ENCODE measurements at places on chromosomes 3 and 15.
A peak's percentile ranks its signal among the peaks of the same experiment; 100 is the strongest.

DNA sequence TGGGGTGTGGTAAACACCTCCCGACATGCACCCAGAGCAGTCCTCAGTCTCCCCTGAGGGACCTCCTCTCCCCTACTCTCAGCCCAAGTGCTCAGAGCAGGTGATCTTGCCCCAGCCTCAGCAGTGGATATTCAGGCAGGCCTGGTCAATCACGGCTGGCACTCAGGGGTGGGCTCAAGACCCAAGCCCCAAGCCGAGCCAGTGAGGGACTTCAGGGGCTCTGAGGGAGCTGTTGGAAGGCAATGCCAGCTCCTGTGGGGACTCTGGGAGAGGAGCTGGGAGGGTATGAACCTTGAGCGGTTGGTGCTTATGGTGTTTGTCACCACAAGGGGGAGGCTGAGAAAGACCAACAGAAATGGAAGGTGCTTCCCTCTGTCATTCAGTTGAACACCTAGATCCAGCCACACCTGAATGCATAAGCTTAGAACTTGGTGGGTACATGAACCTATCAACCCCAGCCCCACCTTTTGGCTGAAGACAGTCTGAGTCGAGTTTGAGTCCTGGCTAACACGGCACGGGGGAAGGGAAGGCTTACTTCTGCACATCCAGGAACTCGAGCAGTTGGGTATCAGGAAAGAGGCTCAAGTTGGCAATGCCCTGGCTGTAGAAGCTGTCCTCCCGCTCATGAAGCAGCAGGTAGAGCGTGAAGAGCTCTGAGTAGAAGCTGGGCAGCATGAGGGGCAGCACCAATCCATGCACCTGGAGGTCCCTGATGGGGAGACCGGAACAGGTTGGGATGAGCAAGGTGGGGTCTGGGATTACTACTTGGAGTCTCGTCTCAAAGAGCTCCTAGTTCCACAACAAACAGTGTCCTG, 19.2 kb downstream of the ALS2CL start:
- DNase-seq, result no peak

- DNase-seq, result no peak
Measured at GRCh38 chr3:97763586-97764406, 762 bp upstream of the ARL6 start.

DNA sequence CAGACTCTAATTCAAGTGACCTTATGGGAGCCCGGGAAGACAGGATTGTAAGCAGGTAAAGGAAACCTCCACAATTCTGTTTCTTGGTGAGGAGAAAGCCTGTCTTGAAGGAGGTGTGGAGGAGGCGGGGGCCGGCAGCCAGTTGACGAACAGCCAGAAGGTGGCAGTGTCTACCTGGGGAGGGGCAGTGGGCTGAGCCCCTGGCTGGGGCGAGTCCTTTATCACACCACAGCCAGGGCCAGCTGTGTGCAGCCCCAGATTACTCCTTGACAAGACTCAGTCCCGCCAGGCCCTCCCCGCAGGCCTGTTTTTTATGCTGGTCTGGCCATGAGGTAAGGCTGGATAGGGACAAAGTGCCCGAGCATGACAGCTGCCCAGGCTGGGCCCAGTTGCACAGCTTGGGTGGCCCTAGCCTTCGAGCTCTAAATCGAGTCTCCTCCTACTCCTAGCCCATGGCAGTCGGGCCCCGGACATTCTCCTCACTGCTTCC, 40.9 kb upstream of the IDH2 start:
- DNase-seq, result peak; percentile 63

GRCh38 chr3:37620071-37620635, 241.5 kb upstream of the CTDSPL start:
- no peak for DNase-seq

DNA sequence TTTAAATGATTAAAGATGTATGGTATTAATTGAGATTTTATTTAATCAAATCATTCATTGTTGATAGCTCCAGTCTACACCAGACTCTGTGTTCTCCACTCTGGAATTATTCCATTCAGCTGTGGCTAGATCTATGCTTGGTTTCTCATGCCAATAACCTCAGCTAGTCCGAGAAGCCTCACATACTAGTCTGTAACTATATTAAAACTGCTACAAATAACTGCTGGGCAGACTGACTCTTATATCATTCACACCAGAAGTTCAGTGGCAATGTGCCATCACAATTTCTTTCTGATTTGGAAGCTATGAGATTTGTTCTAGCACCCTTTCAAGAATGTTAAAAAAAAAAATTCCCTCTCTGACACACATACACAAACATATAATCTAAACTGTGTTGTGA, 947.3 kb downstream of the ROBO1 start:
- no peak for DNase-seq

- no peak for DNase-seq
Measured at GRCh38 chr3:10770547-10770946, 45.5 kb upstream of the SLC6A11 start.

DNA sequence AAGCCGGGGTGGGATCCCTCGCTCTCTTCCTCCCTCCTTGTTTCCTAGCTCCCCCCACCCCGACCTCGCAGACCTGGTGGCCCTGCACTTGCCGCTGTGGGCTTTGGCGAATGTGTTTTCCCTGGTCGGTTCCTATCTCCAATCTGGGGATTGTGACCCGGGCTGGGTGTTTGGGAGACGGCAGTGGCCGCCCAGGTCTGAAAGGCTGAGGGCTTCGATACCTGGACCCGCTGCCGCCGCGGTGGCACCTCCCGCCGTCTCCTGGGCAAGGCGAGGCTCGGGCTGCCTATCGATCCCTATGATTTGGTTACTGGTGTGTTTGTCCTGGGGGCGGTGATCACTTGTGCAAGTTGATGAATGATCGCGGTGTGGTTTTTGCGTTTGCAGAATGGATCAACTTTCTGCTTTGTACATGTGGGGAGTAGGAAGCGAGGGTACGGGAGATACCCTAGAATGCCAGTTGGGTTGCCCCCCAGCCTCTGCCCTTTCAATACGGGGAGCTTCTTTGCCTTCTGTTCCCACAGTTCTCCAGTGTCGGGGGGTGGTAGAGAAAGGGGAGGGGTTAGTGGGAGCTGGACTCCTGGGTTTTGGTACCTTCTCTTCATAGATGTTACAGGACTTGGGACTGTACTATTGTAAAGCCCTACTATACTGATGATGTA, 3.0 kb downstream of the BBX start:
- no peak for DNase-seq

- peak; percentile 41 for DNase-seq
Measured at GRCh38 chr15:41669701-41670100, 9.5 kb downstream of the MGA start.

- DNase-seq, result no peak
Measured at GRCh38 chr3:72696815-72697214, 151.4 kb downstream of the SHQ1 start.

- peak; percentile 60 for DNase-seq
Measured at GRCh38 chr3:37945807-37946530, 44.6 kb upstream of the VILL start.

GRCh38 chr3:101825904-101826445, 23.3 kb upstream of the NFKBIZ start:
- no peak for DNase-seq

- DNase-seq, result no peak
Measured at GRCh38 chr3:54563501-54564200, 364.2 kb downstream of the LRTM1 start.

- no peak for DNase-seq
Measured at GRCh38 chr15:70440416-70441138, 322.8 kb downstream of the UACA start.

- no peak for DNase-seq
Measured at GRCh38 chr15:45164914-45165313, 22.9 kb downstream of the SHF start.

GRCh38 chr3:128725547-128726022, 398 bp upstream of the RAB7A start:
- DNase-seq, result no peak

All from MV-4-11 (cell line).